ENCODE measurements at places on chromosomes 2 and 18.

DNA sequence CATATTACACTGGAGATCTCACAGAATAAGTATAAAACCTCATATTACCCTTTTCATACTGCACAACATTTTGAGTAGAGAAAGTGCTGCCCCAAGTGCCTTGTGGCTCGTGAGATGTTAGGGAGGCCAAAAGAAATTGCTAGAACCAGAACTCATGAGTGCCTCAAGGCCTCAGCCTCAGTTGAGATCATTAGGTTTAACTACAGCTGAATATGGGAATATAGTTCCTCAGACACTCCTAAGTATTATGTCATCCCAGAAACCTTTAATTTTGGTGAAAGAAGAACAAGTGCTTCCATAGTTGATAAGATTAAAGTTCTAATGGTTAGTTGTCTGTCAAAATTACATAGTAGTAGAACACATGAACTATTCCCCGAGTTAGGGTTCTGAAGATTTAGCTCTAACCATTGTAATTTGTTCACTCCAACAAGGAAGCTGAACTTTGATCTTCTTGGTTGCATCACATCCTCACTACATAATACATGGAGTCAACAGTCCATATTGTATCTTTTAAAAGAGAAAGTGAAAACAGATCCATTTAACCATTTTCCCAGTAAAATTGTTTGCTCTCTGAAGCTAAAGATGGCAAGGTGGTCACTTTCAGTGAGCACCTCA lies 9.6 kb upstream of the AQP4 start:
- no peak for DNase-seq

- DNase-seq = no peak
Observed at GRCh38 chr2:215711471-215712034, 275.7 kb upstream of the FN1 start.

GRCh38 chr18:23302851-23303527 lies 150.1 kb upstream of the RIOK3 start:
- DNase-seq = no peak

- no peak for DNase-seq
Observed at GRCh38 chr2:215832791-215833190, 180.6 kb downstream of the MREG start.

- no peak for DNase-seq
Observed at GRCh38 chr2:137511526-137511925, 452.7 kb upstream of the HNMT start.

DNA sequence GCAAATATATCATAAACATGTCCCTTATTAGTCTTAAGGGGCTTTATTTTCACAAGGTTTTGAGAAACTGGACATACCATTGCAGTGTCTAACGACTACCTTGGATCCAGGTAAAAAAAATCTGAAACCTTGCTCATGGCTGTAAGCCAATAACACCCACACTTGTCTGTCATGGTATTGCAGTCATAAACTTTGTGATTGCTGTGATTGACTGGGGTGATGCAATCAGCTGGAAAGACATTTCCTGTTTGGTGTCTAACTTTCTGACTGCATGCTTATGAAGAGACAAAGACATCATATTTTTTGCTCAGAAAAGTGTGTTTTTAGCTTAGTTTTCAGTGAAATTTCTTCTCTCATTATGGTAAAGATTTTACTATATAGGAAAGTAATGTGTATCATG lies 635.0 kb downstream of the TSN start:
- no peak for DNase-seq

DNA sequence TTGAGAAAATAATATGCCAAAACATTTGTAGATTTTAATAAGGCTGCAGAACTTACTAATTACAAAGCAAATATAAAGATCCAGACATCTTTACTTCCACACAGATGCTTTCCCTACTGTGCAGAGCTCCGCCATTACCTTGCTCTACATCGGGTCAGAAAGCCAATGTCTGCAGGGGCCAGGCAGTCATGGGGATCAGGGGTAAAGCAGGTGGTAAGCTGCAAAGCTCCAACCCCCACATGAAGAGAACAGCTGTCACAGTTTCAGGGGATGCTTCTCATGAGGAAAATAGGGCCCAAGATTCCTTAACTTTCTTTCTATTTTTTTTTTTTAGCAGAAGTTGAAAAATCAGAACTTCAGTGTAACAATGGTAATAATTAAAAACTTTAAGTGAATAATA lies 102.7 kb downstream of the DCC start:
- no peak for DNase-seq

- DNase-seq = no peak
Observed at GRCh38 chr2:49715597-49715996, 561.3 kb upstream of the FSHR start.

- DNase-seq = no peak
Observed at GRCh38 chr2:197641666-197642065, 33.7 kb downstream of the RFTN2 start.

All from NCI-H526 (cell line).